Stimulated activated CD8-positive, alpha-beta memory T cell treated with anti-CD3 and anti-CD28 coated beads, Interleukin-7, amount 100 ng/mL, for 1 hour (primary cell): ENCODE measurements at places on chromosomes 7 and 10.

GRCh38 chr10:43221419-43222209, 45.3 kb downstream of the RASGEF1A start:
- no peak for DNase-seq

GRCh38 chr7:11858026-11858425, 26.0 kb upstream of the THSD7A start:
- no peak for DNase-seq

- no peak for DNase-seq
Measured at GRCh38 chr10:86003201-86003621, 363.4 kb downstream of the GRID1 start.

GRCh38 chr7:117836-118614, 74.3 kb upstream of the FAM20C start:
- DNase-seq = no peak

DNA sequence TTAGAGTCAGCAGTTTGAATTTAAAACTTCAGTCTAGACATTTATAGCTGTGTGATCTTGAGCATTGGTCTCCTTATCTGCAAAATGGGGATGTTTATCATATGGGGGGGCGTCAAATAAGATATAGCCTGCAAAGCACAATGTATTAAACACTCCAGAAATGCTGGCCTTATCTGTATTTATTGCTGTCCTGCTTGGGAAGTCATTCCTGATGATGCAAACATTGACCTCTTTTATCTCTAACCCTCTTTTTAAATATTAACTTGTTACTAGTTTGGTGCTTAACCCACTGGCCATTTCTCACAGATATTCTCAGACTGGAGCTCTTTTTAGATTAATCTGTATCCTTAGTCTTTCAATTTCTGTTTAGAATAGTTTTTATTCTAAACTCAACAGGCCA, 13.2 kb downstream of the MRPS33 start:
- no peak for DNase-seq

- DNase-seq = no peak
Measured at GRCh38 chr7:55420530-55420929, 55.4 kb downstream of the LANCL2 start.

DNA sequence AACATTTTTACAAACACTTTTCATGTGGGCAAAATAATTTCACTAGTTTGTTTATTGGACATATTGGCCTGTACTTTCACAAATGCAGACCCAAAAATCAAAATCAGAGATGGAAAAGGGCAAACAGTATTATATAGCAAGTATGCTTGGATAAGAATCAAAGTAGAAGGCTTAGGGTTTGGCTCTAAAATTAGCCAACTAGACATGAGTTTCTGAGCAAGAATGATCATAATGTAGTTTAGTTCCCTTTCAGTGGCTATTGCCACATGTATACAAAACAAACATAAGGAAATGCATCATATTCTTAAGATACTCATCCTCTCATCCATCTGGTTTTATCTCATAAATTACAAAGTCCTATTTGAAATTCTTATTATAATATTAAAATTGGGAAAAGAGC, 132.5 kb downstream of the IMMP2L start:
- DNase-seq = no peak

DNA sequence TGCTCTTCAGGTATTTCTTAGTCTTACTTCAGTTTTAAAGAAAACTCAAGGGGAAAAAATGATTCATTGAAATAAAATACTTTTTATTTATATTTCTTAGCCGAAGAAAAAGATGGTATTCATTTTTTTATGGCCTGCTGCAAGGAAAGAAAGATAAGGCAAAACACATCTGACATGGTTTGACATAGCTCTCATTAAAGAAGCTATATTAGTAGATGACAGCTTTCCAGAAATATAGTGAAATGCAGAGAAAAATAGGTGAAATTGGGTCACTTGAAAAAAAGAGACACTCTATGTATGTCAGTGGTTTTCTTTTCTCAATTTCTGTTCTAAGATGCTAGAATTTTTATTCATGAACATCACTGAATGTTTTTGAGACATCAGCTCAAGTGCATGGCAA, 438.3 kb downstream of the PLXDC2 start:
- no peak for DNase-seq

DNA sequence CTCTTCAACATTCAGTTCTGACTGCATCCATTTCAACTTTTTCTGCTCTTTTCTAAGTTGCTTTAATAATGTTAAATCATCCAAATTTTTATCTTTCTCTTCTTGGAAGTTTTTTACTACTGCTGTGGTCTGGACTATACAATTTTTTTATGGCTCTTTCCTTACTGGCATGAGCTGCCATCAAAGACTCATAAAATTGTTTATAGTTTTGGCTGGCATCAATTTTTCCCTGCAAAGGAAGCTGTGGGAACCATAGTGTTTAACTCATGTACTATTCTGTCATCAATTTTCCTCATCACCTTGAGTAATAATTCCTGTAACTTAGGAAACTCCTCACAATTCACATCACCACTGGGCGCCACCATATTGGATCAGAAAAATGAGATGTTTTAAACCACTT, 77.6 kb upstream of the A1CF start:
- no peak for DNase-seq

- DNase-seq = no peak
Measured at GRCh38 chr10:97849103-97849686, 448 bp upstream of the GOLGA7B start.
